NCI-H1694 treated with DMSO at 0.1 percent for 48 hours (cell line): ENCODE measurements at places on chromosomes 2 and 18.

- no peak for DNase-seq
Measured at GRCh38 chr18:46268671-46269070, 164.5 kb downstream of the HAUS1 start.

DNA sequence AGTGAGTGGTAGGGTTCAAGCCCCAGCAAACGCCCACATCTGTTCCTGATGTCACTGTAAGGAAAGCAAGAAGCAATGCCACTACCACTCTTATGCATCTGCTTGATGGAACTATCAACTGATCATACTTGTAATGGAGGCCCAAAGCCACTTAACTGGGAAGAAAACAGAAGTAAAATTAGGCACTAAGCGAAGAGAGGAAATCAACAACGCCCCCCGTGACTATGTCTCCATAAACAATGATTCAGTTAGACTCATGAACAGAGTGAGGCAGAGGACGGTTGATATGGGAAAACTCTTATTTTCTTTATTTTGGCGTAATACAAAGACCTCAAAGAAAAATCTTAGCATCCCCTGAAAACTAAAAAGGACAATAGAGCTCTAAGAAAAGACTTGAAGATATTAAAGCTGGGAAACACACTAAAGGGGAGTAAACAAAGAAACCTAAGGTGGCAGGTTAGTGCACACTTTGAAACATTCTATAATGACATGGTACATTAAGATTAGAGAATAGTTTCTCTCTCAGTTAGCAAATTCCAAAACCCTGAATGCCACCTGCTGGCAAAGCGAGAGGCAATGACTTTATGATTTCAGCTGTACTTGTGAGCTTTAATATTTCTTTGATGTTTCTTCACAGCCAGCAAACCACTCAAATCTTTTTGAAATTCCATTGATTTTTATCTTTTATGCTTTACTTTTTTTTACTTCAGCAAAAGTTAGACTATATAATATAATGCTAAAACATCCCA, 86.5 kb downstream of the LRP2 start:
- no peak for DNase-seq

DNA sequence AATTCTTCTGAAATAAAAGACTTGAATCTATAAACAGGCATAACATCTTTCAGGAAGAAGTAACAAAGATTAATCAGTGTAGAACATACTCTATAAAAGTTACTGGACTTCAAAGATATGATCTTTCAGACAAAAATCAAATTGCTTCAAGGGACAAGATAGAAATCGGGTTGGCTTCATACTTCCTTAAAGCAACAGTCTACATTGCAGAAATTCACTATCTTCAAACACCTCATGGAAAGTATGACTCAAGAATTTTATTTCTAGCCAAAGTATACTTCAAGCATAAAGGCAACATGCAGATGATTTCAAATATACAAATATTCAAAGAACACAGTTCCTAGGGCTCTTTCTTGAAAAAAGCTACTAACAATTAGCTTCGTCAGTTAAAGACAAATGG, 240.7 kb downstream of the SRBD1 start:
- DNase-seq, result no peak

- DNase-seq, result no peak
Measured at GRCh38 chr18:8942909-8943545, 159.5 kb upstream of the NDUFV2 start.
